ENCODE measurements at places on chromosomes 3 and 15.

- DNase-seq = peak; percentile 93
Observed at GRCh38 chr3:37741644-37742043, 120.0 kb upstream of the CTDSPL start.

GRCh38 chr15:74958320-74958907 lies 1.8 kb upstream of the RPP25 start:
- no peak for DNase-seq

DNA sequence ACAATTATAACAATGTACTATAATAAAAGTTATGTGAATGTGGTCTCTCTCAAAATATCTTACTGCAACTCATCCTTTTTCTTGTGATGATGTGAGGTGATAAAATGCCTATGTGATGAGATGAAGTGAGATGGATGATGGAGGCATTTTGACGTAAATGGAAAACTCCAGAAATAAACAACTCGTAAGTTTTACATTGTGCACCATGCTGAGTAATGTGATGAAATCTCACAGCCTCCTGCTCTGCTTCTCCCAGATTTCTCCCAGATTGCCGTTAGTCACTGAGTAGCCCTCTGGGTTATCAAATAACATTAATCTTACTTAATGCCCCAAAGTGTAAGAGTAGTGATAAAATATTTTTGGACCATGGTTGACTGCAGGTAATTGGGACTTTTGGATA lies 64.8 kb upstream of the SLCO2A1 start:
- DNase-seq = no peak

DNA sequence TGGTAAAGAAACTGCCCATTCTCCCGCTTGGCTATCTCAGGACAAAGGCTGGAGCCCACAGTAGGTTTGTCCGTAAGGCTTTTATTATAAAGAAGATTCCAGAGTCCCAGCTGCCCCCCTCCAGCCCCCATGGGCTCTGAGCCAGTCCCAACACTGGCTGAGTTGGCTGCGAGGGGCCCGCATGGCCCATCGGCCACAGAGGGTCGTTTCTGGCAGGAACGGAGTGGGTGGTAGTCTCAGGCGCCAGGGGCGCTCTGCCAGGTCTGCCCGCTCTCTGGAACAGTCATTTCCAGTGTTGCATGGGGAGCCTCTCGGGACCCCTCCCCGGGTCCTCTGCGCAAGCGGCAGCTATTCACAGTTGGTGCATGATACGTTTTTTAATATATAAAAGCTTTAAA lies 12.2 kb downstream of the H1-8 start:
- no peak for DNase-seq

DNA sequence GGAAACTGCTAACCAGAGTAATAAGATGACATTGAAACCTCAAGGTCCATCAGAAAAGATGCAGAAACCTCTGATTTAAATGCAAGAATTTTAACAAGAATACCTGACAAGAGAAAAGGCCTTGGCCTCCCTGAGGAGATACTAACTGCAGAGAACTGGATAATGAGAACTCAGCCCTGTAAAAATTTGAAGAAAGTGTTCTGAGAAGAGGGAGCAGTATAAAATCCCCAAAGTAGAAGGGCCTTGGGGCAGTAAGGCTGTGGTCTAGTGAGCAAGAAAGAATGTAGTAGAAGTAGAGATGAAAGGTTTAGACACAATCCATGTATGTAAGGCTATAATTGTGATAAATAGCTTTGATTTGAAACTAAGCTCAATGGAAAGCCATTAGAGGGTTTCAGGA lies 394.1 kb downstream of the ZBBX start:
- no peak for DNase-seq

Data from posterior cingulate gyrus (tissue), 11 donors.